ENCODE measurements at places on chromosomes 5 and 9.

GRCh38 chr9:94168203-94169000, 84.1 kb downstream of the PTPDC1 start:
- DNase-seq = no peak

DNA sequence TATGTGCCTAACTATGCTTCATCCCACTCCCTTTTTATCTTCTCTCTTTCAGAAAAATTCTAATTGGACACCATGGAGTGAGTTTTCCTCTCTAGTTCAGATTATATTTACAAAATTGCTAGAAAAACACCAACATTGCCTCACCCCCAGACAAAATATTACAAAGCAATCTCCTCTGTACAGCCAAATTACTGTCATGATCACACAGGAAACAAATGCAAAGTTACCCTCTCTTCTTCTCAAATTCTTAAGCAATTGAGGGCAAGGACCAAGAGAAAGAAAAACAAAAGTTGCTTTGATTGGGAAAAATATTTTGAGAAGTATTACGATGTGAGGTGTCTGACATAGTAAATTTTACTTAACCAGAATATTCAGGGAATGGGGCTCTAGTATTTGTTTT, 30.8 kb upstream of the ABCA1 start:
- DNase-seq = no peak

DNA sequence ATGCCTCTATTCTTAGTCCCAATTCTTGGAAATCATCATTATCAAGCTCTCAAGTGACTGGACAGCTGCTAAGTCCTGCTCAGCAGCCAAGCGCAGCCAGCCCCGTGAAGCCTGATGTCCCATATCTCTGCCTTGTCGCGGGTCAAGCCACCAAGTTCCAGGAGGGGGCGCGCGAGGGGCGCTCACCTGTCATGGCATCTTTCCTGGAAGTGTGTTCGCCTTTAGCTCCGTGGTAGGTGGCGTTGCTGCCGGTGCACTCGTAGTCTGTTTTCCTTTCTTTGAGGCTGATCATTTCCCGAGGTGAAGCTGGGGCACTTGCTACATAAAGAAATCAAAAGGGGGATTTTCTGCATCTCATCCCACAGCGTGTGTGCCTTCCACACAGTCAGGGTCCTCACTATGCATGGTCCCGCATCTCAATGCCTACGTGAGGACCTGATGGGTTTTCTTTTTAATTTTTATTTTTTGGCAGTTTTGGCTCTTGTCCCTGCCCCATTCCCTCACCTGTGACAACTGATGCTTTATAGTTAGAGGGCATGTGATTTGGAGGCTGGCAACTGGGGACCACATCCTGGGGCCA, 227.0 kb upstream of the DAP start:
- DNase-seq = peak; percentile 39

- no peak for DNase-seq
These were observed 9.9 kb downstream of the PHAX start for GRCh38 chr5:126610616-126611015.

DNA sequence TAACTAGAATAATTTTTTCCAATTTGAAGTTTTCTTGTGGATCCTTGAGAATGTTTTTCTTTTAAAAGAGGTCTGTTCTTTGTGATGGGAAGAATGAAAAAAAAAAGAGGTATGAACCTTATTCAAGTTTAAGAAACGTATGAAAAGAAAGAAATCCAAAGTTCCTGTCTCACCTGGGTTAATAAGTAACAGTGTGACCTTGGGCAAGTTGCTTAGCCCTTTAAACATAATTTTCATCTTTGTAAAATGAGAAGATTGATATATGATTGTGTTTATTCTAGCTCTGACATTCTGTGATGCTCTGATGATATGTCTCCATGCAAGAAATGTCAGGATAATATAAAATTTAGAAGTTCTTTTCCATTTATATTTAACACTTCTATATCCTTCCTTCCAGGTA, 19.3 kb downstream of the SLC26A2 start:
- no peak for DNase-seq

GRCh38 chr9:126299706-126300276, 26.8 kb upstream of the MVB12B start:
- DNase-seq = no peak

DNA sequence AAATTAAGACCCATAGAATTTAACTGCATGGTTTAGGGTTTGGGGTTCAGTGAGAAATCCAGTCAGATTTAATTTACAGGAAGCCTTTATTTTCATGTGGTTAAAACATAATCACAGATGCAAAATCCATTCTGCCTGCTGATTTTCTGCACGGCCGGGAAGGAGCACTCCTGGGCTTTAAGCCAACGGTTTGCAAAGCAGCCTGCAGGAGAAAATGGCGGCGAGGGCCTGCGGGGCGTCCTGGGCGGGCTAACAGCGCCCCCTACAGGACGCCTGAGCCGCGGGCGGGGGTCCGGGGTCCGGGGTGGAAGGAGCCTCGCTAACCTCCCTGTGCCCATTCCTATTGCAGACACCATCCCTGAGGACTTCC, 47.6 kb downstream of the THBS4 start:
- no peak for DNase-seq

DNA sequence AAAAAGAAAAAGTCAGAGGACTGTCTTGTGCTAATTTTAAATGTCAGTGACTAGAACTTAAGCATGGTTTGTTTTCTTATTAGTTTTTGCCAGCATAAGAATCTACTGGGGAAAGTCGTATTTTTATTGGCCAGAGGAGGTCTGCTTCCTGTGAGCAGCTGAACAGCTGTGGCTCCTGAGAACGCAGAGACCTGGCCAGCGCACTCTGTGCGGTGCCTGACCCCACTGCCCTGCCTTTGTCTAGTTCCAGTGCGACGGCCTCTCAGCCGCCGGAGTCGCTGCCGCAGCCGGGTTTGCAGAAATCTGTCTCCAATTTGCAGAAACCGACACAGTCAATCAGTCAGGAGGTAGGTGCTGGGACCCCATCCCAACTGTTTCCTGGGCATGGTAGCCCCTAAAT, 42.5 kb downstream of the PRRC2B start:
- no peak for DNase-seq

DNA sequence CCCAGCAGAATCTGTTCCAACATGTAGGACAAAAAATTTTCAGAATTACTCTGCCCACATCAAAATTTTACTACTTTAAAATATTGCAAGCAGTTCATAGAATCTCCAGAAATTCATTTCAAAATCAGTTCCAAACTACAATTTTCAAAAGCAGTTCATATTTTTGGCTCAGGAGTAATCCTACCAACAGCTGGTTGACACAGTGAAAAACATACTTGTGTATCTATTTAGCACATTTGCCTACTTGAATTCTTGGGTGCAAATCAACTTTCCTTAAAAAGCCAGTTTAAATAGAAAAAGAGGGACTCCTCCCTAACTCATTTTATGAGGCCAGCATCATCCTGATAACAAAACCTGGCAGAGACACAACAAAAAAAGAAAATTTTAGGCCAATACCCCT, 31.5 kb downstream of the SOX30 start:
- no peak for DNase-seq

DNA sequence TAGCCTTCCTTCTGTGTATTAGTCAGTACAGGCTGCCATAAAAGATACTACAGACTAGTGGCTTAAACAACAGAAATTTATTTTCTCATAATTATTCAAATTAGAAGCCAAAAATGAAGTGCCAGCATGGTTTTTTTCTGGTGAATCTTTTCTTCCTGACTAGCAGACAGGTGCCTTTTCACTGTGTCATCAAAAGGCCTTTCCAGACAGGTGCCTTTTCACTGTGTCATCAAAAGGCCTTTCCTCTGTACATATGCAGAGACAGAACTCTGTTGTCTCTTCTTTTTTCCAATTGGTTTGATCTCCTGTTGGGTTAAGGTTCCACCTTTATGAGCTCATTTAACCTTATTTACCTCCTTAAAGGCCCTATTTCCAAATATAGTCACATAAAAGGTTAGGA, 599.9 kb downstream of the ISL1 start:
- DNase-seq = no peak

GRCh38 chr9:23361096-23361495, 464.9 kb downstream of the ELAVL2 start:
- DNase-seq = no peak

DNA sequence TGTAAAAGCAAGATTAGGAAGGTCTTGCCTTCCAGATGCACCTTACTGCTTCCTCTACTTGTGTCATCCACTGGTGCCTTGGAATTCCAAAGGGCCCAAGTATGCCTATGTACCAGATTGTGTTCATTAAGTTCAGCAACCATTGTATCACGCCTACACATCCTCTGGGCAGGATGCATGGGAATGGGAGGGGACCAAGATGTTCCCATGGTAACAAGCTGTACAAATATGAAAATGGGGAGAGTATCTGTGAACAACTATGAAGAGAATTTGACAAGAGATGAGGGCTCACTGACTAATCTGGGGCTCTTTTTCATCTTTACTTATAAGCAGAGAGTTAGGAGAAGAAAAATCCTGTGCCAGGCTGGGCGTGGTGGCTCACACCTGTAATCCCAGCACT, 137.8 kb upstream of the MAP1B start:
- no peak for DNase-seq

DNA sequence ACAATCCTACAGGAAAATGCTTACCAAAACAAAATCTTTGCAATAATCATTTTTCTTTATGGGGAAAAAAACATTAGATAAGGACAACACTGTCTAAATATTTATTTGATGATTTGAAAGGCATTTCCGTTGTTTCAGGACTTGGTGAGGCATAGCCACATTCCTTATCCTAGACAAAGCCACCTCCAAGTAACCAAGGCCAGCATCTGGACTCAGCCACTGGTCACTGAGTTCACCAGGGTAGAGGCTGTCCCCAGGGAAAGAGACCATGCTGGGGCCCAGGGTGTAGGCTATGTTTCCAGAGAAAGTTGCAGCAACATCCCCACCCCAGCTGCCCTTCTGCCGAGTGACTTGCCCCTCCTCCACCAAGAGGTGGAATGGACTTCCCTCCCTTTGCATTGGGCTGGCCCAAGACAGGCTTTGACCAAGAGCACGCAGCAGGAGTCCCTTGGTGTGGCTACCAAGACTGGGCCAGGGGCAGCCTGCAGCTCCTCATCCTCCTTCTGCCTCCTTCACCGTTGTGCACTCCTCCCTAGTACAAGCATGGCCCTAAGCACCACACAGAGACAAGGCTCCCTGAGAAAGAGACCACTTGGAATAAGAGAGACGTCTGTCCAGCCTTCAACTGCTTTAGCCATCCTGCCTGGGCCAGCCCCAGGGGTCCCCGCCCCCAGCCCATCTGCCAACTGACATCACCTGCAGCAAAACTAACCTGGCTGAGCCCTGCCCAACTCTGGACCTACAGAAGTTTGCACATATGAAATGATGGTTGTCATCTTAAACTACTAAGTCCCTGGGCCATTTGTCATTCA, 68.1 kb upstream of the SPIN1 start:
- no peak for DNase-seq

DNA sequence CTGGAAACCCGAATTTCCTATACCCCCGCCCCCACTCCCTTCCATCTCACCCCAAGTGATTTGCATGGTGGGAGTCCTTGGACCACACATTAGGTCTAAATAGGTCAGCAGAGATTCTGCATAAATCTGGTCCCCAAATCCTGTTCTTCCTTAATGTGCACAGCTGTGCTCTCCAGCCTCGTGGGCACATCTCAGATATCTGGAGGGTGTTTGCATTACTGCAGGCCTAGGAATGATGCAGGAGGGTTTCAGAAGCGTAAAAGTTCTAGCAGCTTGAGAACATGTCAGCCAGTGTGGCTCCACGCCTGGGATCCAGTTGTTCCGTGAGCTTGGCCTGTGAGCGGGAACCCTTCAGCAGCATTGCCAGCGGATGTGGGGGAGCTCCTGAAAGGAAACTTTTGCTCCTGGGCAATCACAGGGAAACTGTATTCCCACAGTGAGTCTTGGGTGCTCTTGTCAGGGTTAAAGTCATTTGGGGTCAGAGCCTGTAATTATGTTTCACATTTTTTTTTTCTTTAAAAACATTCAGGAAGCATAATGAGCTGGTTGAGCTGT, 12.9 kb downstream of the ARHGAP26 start:
- no peak for DNase-seq

DNA sequence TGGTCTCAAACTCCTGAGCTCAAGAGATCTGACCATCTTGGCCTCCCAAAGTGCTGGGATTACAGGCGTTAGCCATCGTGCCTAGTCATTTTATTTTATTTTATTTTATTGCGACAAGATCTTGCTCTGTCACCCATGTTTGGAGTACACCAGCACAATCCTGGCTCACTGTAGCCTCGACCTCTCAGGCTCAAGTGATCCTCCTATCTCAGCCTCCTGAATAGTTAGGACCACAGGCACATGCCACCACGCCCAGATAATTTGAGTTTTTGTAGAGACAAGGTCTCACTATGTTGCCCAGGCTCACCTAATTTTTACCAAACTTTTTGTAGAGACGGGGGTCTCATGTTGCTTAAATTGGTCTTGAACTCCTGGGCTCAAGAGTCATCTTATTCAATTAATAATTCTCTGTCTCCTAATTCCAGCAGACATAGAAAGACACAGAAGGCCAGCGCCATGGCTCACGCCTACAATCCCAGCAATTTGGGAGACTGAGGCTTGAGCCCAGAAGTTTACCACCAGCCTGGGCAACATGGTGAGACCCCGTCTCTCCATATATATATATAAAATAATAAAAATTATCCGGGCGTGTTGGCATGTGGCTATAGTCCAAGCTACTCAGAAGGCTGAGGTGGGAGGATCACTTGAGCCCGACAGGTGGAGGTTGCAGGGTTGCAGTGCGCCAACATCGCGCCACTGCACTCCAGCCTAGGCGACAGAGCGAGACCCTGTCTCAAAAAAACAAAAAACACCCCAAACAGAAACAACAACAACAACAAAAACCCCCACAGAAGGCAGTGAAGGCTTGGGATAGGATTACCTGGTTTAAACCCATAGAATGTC, 1.0 kb upstream of the UBAP1 start:
- no peak for DNase-seq

GRCh38 chr5:56123531-56124243, 109.4 kb downstream of the ANKRD55 start:
- DNase-seq = no peak

DNA sequence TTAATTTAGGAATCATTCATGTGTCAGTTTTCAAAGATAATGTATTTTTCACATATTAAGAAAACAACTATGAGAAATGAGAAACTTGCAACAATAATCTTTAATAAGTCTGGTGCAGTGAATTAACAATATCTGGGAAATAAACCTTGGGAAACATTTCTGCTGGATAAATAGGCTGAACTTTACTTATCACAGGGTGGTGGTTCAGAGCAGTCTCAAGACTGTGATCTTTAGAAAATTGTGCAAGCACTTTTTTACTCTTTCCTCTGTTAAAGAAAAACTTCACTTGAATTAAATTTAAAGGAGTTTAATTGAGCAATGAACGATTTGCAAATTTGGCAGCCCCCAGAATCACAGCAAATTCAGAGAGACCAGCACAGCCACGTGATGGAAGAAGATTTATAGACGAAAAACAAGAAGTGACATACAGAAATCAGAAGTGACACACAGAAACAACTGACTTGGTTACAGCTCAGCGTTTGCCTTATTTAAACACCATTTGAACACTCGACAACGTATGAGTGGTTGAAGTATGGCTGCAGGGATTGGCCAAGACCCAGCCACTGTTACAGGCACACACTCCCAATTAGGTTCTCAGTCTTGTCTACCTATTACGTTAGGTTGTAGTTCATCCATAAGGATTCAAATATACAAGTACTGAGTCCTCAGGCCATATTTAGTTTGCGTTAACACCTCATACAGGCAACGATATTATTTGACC, 631.9 kb downstream of the SLCO4C1 start:
- DNase-seq = no peak

GRCh38 chr5:2773327-2773726, 21.9 kb upstream of the IRX2 start:
- DNase-seq = no peak

Measured in Jurkat, Clone E6-1 (cell line).